Uterus (tissue), 4 donors: ENCODE measurements at places on chromosomes 11 and 22.

GRCh38 chr11:117601006-117601708 is 195.9 kb downstream of the DSCAML1 start:
- DNase-seq = no peak

- DNase-seq = no peak
Measured at GRCh38 chr11:121035780-121036179, 11.9 kb downstream of the TBCEL start.

DNA sequence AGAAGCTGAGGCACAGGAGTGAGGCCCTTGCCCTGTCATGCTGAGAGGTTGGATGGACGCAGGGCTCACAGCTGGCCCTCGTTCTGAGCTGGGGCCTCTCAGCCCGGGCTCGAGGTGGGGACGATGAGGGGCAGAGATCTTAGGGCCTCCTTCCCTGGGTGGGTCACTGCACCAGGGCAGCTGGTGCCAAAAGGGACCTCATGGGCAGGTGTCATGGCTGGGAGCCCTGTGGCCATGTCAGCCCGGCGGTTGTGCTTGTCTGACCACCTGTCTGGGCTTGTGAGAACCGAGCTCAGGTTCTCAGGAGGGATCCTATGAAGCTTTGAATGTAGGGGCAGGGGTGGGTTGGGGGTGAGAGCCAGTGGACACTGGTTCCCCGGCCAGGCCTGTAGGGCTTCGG is 1.8 kb upstream of the MUC6 start:
- no peak for DNase-seq

DNA sequence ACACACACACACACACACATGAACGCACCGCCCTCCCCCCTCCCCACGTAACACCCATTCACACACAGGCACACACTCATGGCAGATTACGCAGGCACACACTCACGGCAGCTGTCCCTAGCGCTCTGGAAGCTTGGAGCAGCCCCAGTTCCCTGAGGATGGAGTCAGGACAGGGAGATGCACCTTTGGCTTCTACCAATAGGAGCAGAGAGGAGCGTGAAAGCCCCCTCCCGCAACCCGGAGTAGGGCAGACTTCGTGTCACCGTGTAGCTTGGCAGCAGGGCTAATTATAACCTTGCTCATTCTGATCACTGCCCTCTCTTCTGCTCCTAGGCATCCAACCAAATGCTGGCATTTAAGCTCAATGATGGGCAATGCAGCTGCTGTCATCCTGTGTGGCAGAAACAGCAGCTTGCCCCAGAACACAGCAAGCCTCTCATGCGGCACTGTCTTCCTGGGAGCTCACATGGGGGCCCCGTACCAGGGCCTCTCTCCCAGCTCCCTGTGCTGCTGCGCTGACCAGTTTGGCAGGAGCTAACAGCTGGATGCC is 31.9 kb downstream of the ANKK1 start:
- DNase-seq = no peak
